ENCODE measurements at places on chromosomes 4 and X.

DNA sequence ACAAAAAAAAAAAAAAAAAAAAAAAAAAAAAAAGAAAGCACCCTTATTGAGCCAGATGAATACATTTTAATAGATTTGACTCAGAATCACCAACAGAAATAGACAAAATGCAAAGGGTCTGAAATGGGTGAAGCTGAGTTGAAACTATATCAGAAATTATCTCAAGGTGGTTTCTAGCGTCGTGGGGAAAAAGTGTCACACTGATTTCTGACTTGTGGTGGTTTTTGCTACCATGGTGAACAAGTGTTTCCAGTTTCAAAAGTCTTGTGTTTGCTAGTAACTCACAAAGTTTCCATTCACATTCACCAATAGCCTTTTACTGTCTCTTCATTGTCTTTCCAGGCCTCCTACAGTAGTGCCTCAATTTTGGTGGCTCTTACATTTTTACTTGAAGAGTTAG, 135.5 kb downstream of the ARHGAP24 start:
- DNase-seq = no peak
- no peak overlapping the region for H3K4me3 ChIP-seq

- H3K4me1 ChIP-seq = no peaks in the 10 kb centered on the region
- H3K36me3 ChIP-seq = no peaks in the 10 kb centered on the region
- no peak for DNase-seq
These were observed 52.0 kb downstream of the CDS1 start for GRCh38 chr4:84634961-84635360.

DNA sequence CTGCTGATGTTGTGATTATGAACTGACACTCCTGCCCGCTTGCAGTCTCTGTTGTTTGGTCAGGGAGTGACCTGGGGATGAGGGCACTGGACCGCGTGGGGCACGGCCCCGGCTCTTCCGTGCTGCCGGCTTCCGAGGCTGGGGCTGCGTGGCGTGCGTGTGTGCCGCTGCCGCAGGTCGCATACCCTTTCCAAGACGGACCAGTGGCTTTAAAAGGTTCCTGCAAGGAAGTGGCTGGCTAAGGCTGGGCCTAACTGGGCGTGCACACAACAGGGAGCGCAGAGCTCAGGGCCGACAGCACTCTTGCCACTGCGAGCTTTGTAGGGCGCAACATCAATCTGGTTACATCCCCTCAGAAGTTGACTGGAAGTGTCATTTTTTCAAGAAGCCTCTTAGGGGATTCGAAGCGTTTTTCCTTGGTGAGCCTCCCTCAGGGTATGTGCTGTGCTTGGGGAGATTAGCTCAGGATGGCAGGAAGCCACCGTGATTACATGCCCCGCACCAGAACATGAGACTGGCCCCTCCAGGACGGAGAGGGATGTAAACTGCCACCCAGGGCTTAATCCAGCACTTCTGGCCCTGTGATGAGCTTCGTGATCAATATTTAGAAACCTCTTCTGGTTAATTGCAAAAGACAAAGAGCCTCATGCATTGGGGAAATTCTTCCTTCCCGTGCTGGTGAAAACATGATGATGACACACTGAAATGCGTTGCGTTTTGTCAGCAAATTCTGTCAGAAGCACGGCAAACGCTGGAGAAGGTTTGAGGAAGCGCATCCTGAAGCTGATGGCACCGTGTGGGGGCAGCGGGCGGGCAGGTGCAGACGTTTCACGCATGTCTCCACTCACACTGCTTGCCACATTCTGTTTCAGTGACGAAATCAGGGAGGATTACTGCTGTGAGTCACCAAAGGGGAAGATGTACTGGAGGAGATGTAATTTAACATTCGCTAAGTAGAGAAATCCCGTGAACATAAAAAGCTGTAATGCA, 11.1 kb downstream of the MAEA start:
- H3K4me1 ChIP-seq = no peaks in the 10 kb centered on the region
- H3K27ac ChIP-seq = no peak overlapping the region
- peak; percentile 4 for DNase-seq
- peaks cover 53% of the 10 kb centered on the region for H3K36me3 ChIP-seq
- no peaks in the 10 kb centered on the region for H3K27me3 ChIP-seq

- no peaks in the 10 kb centered on the region for H3K27me3 ChIP-seq
- no peaks in the 10 kb centered on the region for H3K4me1 ChIP-seq
- H3K36me3 ChIP-seq = no peaks in the 10 kb centered on the region
- no peak overlapping the region for H3K4me3 ChIP-seq
These were observed 104.0 kb upstream of the BMP2K start for GRCh38 chr4:78671903-78672815.

GRCh38 chr4:15378062-15378461, 49.8 kb upstream of the C1QTNF7 start:
- H3K36me3 ChIP-seq = no peaks in the 10 kb centered on the region
- H3K4me3 ChIP-seq = no peak overlapping the region
- no peak overlapping the region for H3K27ac ChIP-seq
- no peak for DNase-seq
- H3K4me1 ChIP-seq = no peaks in the 10 kb centered on the region
- no peaks in the 10 kb centered on the region for H3K27me3 ChIP-seq

DNA sequence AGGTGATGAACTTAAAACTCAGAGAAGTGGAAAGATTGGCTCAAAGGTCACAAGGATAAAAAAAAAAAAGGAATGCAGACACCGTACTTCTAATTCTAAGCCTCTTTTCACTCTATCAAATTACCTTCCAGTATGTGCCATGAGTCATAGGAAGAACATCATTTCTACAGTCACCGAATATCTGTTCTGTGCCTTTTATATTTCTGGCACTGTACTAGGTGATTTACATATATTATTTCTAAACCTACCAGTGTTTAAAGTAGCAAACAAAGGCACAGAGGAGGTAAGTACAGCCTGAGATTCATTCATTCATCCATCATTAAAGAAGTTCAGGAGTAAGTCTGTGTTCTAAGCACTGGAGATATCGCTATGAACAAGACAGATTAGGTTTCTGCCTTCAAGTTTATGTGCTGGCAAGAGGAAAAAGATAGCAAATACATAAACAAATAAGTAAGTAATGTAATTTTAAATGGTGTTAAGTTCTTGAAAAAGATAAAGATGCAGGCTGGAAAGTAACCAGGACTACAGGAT, 65.3 kb downstream of the PALLD start:
- no peaks in the 10 kb centered on the region for H3K4me1 ChIP-seq
- H3K27me3 ChIP-seq = no peaks in the 10 kb centered on the region
- no peak for DNase-seq
- H3K27ac ChIP-seq = no peak overlapping the region
- no peak overlapping the region for H3K4me3 ChIP-seq

DNA sequence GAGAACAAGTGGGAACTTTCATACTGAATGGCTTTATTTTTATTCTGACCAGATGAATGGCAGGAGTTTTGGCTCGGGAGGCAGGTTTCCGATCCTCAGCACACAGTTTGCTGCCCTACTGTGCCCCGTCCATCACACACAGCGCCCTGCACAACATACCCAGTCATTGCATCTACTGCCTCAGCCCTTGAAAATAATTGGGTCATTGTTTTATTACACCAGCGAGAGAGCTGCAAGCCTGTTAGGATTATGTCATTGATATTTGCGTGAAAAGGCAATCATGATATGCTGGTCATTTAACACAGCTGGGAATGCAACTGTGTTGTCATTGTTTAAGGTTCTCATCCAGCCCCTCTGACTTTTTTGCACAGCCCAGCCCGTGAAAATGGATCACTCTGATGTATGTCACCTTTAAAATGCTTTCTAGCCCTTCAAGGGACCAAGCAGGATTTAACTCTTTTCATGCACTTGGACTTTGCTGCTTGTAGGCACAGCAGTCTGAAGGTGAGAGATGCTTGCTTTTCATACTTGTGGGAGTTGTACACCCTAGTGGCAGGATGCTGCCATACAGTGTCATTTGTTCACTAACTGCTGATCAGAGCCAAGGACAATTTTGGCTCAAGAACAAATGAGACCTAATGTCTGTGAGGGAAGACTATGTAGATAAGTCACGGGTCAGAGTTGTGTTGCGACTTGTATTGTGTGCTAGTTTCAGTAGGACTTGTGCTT, 62.3 kb downstream of the RTL9 start:
- H3K36me3 ChIP-seq = no peaks in the 10 kb centered on the region
- H3K4me3 ChIP-seq = no peak overlapping the region
- H3K27ac ChIP-seq = no peak overlapping the region
- no peak for DNase-seq

GRCh38 chrX:13754765-13755164, 20.2 kb downstream of the OFD1 start:
- H3K36me3 ChIP-seq = peaks cover 8% of the 10 kb centered on the region
- DNase-seq = no peak
- no peak overlapping the region for H3K27ac ChIP-seq
- H3K4me1 ChIP-seq = no peaks in the 10 kb centered on the region

- no peaks in the 10 kb centered on the region for H3K4me1 ChIP-seq
- H3K27ac ChIP-seq = no peak overlapping the region
- no peaks in the 10 kb centered on the region for H3K27me3 ChIP-seq
- H3K4me3 ChIP-seq = no peak overlapping the region
These were observed 50.0 kb downstream of the NOP14 start for GRCh38 chr4:2913168-2913567.

DNA sequence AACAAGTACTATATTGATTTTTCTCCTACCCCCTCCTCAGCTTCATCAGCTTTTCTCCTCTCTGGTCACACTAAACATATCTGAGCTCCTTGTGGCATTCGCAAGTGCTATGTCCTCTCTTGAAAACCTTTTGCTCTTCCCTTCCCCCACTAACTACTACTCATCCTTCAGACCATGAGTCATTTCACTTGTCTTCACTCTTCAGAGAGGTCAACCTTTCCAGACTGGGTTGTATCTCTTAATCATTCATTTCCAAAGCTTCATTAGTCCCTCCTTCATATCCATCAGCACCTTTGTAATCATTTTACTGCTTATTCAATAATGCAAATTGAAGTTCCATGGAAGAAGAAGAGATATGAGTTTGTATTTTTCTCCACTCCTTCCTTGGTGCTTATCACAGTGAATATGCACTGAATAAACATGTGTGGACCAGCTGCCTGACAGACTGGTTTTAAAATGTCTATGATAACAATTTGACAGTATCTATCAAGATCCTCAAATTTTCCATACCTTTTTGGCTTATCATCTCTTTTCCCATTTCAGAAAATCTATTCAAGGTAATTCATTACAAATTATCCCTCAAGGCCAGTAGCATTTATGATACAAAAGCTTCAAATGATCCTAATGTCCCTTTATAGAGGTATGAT, 28.4 kb downstream of the DDX60L start:
- no peaks in the 10 kb centered on the region for H3K36me3 ChIP-seq
- H3K4me1 ChIP-seq = no peaks in the 10 kb centered on the region
- H3K27ac ChIP-seq = no peak overlapping the region
- no peak overlapping the region for H3K4me3 ChIP-seq
- H3K27me3 ChIP-seq = no peaks in the 10 kb centered on the region
- DNase-seq = no peak

- peak overlapping the region; percentile 33 for H3K4me3 ChIP-seq
- no peaks in the 10 kb centered on the region for H3K36me3 ChIP-seq
- peaks cover 90% of the 10 kb centered on the region for H3K27me3 ChIP-seq
- peak; percentile 45 for DNase-seq
- no peak overlapping the region for H3K27ac ChIP-seq
These were observed 810 bp upstream of the SOX3 start for GRCh38 chrX:140505421-140506337.

All from spinal cord (tissue), 10 donors.